ENCODE measurements at places on chromosomes 5 and 9.

GRCh38 chr9:131833906-131834305 is 94.0 kb upstream of the RAPGEF1 start:
- no peak for DNase-seq

GRCh38 chr5:138489683-138490061 is 24.4 kb downstream of the EGR1 start:
- no peak for DNase-seq

GRCh38 chr9:15696979-15697378 is 144.1 kb downstream of the CCDC171 start:
- no peak for DNase-seq

DNA sequence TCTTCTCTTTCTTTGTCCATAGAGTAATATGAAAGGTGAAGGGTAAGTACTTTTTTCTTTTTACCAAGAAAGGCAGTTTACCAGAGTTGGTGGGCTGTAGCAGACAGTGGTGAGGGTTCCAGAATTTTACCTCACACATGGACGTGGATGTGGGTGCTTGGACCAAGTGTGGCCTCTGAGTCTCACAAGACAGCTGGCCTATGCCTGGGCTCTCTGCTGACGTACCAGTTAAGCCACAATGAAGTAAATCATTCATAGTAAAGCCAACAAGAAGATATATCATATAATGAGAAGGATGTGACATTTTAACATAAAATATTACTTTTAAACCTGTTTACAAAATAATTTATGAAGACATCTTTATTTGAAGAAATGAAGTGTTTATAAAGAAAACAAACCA is 106.0 kb downstream of the PRKACG start:
- no peak for DNase-seq

DNA sequence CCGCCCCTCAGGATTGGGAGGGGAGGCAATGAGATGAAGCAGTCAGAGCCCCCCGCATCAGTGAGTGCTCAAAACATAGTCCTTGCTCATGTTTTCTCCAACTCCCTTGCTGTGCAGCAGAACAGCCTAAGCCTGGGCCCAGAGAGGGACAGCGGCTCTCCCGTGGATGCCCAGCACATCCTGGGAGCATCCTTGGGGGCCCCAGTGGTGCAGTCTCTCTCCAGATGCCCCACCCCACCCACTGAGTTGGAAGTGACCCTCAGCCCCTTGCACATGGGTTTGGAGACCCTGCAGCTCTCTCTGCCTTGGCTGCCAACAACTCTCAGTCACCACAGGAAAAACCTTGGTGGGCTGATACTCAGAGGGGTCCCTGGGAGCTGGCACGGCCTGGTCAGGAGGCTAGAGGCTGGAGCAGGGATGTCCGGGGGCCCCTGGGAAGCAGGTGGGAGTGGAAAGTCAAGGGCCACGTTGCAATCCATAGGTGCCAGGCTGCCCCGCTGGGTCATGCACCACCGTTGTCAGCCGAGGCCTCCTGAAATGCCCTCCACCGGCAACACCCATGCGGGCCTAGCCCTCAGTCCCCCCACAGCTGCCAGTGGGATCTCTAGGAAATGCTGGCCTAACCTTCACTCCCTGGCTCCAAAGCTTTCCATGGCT is 242.5 kb downstream of the PBX3 start:
- no peak for DNase-seq

DNA sequence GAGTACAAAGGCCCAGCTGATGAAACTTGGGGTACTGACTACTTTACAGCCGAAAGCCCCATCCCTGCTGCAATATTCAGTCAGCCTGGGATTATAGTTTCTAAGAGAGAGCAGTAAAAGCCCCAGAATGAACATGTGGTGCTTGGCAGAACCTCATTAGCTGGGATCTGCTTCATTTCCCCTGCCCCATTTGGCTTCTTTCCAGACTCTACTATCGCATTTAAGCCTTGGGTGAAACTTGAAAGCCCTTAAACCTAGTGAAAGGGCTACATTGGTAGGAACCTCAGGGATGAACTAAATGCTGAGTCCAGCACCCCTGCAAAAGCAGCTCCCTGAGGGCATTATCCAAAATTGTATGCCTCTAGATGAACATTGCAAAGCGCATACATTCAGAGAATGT is 631.1 kb downstream of the ACTL7B start:
- DNase-seq: no peak

- DNase-seq: no peak
Measured at GRCh38 chr5:55821731-55822512, 29.2 kb upstream of the IL31RA start.

DNA sequence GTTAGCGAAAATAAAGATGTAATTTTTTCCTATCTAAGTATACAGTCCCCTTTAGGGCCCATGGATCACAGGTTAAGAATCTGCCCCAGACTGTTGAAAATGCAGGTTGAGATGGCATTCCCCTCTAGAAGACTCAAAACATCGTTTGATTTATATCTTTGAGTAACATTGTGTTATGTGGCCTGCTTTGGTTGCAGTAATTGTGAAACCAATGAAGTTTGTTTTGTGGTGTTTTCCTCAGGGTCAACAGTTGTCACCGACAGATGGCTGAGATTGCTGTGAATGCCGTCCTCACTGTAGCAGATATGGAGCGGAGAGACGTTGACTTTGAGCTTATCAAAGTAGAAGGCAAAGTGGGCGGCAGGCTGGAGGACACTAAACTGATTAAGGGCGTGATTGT is 7.8 kb downstream of the CCT5 start:
- no peak for DNase-seq

GRCh38 chr9:32427111-32427873 is 42.8 kb downstream of the ACO1 start:
- DNase-seq: no peak

DNA sequence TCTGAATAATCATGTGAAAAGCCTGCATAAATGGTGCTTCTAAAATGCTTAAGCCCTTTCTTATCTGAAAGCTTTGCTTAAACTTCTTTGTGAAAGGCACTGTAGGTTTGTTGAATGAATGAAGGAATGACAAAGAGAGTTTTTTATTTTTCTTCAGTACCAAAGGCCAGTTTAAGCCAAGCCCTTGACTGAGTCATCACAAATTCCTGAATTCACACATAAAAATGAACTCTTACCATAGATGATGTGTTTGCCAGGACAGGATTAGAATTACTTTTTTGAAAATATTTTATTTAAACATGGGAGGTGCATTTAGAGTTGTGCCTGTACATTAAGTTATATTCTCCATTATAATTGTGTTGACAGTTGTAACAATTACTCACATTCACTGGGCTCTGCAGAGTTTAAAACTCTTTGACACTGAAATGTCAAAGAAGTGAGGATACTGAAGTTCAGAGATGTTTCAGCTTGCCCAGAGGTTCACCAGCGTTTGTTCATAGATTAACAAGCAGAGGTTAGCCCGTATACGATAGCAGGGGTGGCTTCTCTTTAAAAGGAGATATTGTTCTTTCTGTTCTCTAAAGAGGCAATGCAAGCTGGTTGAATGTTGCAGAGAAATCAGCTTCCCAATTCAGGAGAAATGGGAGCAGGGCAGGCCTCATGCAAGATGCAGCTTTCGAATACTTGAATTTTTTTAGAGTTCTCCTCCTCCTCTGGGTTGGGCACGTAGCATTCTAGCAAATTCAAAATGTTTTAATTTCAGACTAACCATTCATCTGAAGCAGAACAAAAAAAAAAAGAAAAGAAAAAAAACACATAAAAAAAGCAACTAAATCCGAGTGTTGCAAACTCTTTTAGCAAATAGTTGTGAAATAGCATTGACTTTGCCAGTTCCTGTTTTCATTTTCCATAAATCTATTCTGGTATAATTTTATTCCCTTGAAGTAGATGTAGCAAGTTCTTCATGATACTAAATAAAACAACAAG is 358.7 kb upstream of the KLF4 start:
- no peak for DNase-seq

DNA sequence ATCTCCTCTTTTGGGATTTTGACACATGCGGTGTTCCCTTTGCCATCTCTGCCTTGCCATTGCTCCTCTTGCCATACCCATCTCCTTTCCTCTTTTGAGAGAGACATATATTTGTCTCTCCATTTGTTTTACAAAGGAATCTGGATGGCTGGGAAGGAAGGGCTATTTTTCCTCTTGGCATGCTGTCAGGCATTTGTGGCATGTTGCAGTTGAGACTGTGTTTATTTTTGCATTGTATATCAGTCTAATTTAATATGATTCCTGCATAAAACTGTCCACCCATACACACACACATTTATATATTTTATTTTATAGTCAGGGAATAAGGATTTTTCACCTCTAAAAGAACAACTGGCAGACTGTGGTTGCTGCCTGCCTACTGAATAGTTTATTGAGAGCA is 1105.8 kb upstream of the SEMA6A start:
- DNase-seq: no peak

- no peak for DNase-seq
Measured at GRCh38 chr9:80946496-80947170, 742.7 kb downstream of the TLE1 start.

GRCh38 chr9:131923766-131924165 is 155.9 kb downstream of the MED27 start:
- DNase-seq: no peak

GRCh38 chr9:76417394-76417793 is 23.2 kb upstream of the RFK start:
- DNase-seq: no peak

GRCh38 chr5:138439477-138440158 is 761 bp downstream of the REEP2 start:
- no peak for DNase-seq

DNA sequence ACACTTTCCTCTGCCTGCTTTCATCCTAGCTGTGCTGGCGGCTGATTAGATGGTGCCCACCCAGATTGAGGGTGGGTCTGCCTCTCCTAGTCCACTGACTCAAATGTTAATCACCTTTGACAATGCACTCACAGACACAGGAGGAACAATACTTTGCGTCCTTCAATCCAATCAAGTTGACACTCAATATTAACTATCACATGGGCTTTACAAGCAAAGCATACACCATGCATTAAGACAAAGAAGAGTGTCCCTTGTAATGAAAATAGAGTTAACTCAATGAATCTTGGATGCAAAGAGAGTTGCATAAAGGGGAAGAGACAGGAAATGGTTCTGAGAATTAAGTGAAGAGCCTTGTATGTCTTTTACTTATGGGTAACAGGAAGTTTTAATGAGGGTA is 298.7 kb upstream of the BRINP1 start:
- no peak for DNase-seq

- no peak for DNase-seq
Measured at GRCh38 chr9:38680837-38681445, 39.0 kb downstream of the FAM240B start.

GRCh38 chr9:93243112-93243511 is 59.2 kb downstream of the WNK2 start:
- DNase-seq: no peak

DNA sequence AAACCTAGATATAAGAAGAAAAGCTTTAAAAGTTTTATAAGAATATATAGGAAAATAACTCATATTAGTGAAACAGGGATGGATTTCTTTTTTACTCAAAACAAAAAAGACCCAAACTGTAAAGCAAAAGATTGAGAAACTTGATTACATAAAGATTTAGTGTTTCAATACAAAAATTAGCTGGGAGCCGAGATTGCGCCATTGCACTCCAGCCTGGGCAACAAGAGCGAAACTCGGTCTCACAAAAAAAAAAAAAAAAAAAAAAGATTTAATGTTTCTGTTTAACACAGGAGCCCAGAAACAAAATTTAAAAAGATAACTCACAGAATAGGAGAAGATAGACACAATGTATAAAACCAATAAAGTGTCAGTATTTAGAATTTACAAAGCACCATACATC is 45.2 kb downstream of the CDC14B start:
- DNase-seq: no peak

- no peak for DNase-seq
Measured at GRCh38 chr5:27619982-27620381, 581.6 kb upstream of the CDH9 start.

- DNase-seq: no peak
Measured at GRCh38 chr9:127178686-127179632, 56.5 kb upstream of the ANGPTL2 start.

GRCh38 chr5:91114658-91115057 is 268.5 kb downstream of the ARRDC3 start:
- DNase-seq: no peak

GRCh38 chr9:95831810-95832209 is 43.7 kb upstream of the ERCC6L2 start:
- no peak for DNase-seq

DNA sequence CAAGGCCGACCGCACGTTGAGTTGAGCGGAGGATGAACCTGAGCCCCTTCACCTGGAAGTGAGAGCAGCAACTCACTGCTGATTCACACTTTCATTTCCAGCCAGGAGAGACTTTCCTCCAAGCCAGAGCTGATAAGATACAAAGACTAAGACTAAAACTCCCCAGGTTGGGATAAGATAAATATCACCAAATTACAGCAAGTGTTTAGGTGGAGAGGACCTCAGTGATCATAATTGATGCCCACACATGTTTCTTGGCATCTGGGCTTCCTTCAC is 6.4 kb upstream of the NKD2 start:
- DNase-seq: no peak

GRCh38 chr5:136374003-136374402 is 8.7 kb upstream of the TRPC7 start:
- no peak for DNase-seq

GRCh38 chr5:106020894-106021293 is 1649.8 kb downstream of the EFNA5 start:
- no peak for DNase-seq

DNA sequence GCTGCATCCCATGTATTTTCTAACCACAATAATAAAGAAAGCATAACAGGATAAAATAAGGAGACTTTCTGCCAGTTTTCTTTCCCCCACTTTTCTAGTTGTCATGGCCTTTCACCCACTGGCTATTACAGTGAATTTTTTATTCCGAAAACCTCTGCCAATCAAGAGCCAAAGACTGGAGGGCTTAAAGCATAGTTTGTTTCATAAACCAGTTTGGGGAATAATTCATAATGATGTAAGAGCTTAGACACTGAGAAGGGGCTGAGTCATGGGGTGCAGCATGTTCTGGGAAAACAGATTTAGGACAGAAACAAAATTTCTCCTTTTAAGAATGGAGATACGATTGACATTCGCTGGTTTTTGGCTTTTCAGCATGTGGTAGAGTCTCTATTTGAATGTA is 4.4 kb upstream of the GLIPR2 start:
- DNase-seq: no peak

- no peak for DNase-seq
Measured at GRCh38 chr9:134968823-134969090, 51.0 kb upstream of the FCN1 start.

DNA sequence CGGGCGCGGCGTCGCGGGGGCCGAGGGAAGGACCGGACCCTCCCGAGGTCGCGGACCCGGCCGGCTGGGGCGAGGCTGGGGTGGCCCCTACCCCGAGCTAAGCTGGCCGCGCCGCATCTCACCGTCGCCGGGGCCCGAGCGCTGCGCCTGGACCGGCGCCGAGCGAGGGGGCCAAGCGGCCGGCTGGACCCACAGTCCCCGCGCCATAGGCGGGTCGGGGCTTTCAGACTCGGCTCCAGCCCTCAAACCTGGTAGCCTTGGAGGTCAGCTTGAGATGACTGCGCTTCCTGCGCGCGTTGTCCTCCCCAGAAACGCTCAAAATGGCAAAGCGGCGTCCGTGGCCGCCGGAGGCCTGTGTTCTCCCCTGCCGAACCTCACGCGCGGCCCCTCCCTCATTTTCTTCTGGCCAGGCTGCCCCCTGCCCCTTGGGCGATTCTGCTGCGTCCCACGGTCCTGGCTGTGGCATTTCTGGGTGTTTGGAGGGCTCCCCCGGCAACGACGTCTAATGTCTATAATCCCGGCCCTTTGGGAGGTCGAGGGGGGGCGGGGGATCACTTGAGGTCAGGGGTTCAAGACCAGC is 8.7 kb upstream of the GRIN1 start:
- no peak for DNase-seq

- no peak for DNase-seq
Measured at GRCh38 chr5:103275851-103276250, 17.3 kb downstream of the MACIR start.

GRCh38 chr5:97888439-97888838 is 705.4 kb upstream of the RIOK2 start:
- DNase-seq: no peak
